ENCODE measurements at places on chromosomes 2 and 18.

DNA sequence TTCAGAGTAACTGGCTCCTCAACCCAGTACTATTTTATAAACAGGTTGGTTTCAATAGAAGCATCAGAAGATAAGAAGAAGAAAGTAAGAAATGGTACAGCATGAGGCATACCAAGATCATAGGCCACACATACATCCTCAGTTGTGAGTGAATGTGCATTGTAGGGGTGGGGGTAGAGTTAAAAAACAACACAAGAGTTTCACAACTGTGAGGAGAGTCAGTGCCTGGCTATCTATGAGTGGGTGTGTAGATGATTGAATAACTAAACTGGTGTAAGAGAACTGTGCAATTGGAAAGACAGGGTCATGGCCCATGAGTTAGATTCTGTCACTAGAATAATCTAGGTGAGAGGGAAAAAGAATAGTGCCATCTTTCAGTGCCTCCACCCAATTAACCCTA lies 748.2 kb upstream of the ACVR2A start:
- DNase-seq = no peak

- DNase-seq = no peak
Measured at GRCh38 chr2:205803500-205803899, 121.2 kb downstream of the NRP2 start.

GRCh38 chr2:65781756-65782155 lies 349.4 kb upstream of the SPRED2 start:
- DNase-seq = no peak

DNA sequence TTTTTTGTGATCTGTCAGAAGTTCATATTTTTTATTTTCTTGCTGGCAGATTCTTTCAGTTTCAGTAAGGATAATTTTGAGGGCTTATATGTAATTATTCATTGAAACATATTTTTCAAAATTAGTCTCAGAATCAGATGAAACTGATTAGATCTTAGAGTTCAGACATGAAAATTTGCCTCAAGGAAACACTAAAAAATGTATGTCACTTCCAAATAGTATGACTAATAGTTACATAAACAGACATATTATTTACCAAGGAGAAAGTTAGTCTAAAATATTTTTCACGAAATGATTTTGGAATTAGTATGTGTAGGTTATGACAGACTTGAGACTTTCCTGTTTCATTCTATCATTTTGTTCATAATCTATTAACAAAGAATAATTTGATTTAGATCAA lies 628.6 kb downstream of the CCDC85A start:
- DNase-seq = no peak

DNA sequence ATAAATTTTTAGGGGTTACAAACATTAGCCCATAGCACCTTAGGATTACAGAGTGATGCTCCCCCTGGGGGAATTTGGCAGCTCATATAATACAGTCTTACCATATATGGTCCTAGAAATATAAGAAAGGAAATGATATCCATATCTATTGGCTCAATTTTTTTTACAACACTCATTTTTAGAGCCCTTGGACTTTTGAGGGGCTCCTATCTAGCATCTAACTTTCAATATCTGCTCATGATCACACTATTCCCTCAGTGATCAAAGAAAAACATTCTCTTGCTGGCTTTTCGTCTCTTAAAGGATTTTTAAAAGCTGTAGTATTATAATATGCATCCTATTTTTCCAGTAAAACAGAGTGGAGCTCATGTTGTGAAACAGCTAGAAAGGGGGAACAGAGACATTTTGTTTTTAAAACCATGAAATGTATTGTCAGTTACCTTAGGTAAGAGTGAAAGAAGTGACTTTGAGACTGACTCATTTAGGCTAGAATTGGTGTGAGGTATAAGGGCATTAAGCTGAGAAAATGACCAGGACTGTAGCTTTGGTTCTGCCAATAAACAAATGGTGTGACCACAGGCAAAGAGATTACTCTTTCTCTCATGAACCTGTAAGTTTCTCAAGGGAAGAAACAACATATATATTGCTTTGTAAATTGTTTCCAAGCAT lies 65.8 kb downstream of the ALPK2 start:
- no peak for DNase-seq

DNA sequence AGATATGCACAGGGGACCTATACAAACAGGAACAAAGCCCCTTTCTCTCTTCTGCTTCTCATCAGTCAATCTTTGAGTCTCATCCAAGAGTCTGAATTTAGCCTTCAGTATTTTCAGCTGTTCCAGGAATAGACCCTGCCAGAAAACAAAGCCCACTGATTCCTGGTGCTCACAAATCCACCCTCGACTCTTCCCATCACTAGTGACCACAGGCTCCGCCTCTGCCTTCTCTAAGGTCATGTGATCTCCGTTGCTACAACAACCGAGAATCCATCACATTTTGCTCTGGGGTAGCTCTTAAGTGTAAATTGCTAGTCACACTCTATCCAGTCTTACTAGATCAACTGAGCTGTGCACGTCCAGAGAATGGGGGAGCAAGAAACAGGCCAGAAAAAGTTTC lies 46.4 kb upstream of the SPTBN1 start:
- no peak for DNase-seq

Measured in fibroblast of skin of left quadriceps (primary cell).